Right cardiac atrium (tissue), 5 donors: ENCODE measurements at places on chromosomes 3 and 15. TPM values are rescaled to one million over a fixed set of nuclear protein-coding genes. Genes with fewer than 3 reads are reported as not detected.

Gene KIF15
- polyA plus RNA-seq, result 0.29 TPM

GRCh38 chr3:72655723-72656122 lies 192.5 kb downstream of the SHQ1 start:
- DNase-seq, result no peak

Gene ACAA1
- polyA plus RNA-seq, result 98.8 TPM

DNA sequence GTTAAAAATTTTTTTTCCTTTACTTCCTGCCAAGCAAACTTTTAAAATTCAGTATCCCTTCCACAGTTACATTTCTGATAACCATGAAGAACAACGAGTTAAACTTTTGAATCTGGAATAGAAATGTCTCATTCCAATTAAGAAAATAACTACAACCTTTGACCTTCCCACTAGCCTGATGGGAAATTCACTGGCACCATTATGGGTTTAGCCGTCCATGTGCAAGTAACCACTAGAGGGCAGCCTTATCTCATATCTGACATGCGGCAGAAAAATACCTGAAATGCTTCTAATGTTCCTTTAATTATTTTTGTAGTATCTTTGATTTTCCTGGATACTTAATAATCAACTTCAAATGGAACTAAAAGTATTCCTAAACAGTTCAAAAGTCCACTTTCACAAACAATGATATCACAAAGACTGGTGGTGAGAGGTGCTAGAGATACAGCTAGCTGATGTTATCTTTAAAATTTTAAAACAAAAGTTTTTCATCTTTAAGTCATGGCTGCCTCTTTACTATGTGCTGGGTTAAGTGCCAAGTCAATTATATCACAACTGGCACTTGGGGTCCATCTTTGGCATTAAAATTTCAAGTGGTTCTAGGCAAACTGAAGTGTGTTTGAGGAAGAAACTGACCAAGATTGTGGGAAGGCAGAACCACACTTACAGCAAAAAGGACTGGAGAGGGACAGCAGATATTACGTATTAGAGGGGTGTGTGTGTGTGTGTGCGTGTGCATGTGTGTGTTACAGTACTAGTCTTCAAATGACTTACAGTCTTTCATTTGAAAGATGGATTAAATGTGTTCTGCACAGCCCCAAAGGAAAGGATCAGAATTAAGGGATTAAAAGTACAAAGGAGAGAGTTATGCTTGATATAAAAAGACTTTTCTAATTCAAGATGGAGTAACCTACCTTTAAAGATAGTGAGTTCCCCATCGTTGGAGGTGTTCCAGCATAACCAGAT lies 107.1 kb upstream of the ICE2 start:
- no peak for DNase-seq

DNA sequence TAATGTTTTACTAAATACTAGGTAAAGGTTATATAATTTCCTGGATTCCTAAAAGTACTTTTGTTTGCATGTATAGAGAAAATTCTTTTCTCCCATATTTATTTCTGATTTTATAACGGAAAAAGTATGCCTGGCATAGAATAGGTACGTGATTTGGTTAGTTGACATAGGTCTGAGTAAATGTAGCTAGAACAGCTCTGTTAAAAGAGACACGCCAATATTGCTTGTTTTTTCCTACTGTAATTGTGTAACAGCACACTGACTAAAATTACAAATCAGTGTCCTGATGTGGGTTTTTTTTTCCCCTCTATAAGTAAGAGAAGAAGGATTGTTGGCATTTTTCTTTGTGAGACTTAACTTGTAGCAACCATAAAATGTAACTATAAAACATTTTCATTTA lies 26.7 kb downstream of the KLHL24 start:
- DNase-seq, result no peak

- DNase-seq, result no peak
Measured at GRCh38 chr15:25368850-25369249, 70.0 kb downstream of the UBE3A start.

Gene FRMD4B
- polyA plus RNA-seq, result 8.8 TPM

- peak; percentile 65 for DNase-seq
Measured at GRCh38 chr3:71444028-71444860, 139.3 kb downstream of the FOXP1 start.

DNA sequence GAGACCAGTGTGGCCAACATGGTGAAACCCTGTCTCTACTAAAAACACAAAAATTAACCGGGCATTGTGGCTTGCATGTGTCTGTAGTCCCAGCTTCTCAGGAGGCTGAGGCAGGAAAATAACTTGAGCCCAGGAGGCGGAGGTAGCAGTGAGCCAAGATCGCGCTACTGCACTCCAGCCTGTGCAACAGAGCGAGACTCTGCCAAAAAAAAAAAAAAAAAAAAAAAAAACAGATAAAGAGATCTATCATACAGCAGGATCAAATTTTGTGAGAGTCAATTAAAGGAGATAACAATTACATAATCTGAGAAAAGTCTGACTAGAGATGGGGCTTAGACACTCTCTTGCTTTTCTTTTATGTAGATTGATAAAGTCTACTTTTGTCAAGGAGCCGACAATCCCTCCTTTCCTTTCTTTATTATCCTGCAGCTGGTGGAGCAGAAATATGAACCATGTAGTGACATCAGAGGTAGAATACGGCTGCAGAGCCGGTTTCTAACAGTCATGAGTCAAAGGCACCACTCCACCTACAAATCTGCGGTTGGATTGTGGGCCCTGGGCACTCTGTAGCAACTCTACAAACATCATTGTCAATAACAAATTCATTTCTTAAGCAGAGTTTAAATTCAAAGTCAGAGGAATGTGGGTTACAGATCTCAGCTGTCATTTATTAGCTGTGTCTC lies 9.0 kb downstream of the C2CD4A start:
- DNase-seq, result peak; percentile 66

- no peak for DNase-seq
Measured at GRCh38 chr3:17478673-17479072, 263.8 kb downstream of the TBC1D5 start.

DNA sequence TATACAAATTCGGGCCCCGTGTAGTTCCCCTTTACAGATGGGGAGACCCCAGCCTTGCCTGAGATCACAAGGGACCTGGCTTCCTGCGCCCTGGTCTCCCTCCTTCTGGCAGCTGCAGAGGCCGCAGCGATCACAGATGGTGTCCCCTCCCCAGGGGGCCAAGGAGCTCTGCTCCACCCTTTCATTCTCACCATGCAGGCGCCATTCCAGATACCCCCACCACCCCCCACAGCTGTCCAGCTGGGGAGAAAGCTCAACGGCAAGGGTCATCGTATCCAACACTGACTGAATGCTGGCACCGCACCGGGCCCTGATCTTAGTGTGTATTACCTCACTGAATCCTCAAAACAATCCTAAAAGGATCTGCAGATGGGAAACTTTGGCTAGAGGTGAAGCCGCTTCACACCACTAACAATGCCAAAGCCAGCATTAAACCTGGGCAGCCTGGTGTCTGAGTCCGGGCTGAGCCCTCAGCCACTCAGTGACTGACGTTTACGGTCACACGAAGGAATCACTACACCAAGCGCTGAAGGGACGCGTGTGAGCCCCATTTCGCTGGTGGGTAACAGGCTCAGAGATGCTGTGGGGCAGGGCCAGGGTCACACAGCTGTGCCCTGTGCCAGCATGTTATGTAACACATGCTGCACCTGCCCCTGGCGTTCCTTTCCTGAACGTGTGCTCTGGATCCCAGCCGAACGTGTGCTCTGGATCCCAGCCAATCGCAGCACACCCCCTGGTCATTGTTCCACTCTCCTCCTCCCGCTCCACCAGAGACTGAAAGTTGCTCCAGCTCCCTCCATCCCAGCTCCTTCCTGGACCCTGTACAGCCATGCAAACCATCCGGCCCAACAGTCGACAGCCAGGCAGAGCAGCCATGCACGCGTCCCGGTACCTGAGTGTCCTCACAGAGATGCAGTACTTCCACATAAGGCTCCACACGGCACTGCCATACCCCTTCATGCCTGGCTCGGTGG lies 51.8 kb downstream of the IQSEC1 start:
- DNase-seq, result no peak

GRCh38 chr3:149174901-149175300 lies 45.5 kb downstream of the HPS3 start:
- no peak for DNase-seq

Gene B3GNT5
- 1.8 TPM for polyA plus RNA-seq

GRCh38 chr3:37223576-37223975 lies 49.2 kb upstream of the LRRFIP2 start:
- no peak for DNase-seq
